Activated CD8-positive, alpha-beta memory T cell treated with anti-CD3 and anti-CD28 coated beads for 24 hours (primary cell): ENCODE measurements at places on chromosomes 3 and 15.

DNA sequence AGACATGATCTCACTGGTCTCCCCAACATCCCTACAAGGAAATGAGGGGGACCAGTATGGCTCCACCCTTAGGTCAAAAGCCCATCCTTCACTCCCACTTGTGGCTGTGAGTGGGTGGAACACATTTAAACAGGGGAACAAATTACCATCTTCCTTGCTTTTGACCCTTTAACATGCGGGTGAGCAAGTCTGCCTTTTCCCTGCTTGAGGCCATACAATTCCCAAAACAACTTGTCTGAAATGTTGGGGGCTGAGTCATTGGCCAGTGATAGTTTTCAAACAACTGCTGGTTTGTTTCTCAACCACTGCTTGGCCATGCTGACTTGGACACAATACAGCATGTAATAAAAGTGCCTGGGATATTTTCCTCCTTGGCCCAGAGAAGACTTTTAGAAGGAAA is 39.6 kb downstream of the COL8A1 start:
- DNase-seq = no peak

DNA sequence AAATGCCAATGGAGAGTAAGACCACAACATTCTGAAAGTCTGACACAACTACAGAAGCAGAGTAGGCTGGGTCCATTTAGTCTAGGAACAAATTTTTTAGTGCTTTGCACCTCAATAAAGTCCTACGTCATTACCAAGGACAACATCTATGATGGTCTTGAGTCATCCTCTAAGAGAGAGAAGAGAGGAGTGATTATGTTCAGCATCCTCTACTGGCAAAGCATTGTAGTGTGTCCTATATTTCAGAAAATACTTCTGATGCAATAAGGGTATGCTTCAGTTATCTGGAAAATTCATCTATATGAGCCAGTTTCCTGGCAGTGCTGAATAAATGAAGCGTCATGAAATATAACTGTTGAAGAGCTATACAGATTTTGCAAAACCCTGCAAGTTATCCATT is 95.6 kb downstream of the P2RY1 start:
- DNase-seq = no peak

DNA sequence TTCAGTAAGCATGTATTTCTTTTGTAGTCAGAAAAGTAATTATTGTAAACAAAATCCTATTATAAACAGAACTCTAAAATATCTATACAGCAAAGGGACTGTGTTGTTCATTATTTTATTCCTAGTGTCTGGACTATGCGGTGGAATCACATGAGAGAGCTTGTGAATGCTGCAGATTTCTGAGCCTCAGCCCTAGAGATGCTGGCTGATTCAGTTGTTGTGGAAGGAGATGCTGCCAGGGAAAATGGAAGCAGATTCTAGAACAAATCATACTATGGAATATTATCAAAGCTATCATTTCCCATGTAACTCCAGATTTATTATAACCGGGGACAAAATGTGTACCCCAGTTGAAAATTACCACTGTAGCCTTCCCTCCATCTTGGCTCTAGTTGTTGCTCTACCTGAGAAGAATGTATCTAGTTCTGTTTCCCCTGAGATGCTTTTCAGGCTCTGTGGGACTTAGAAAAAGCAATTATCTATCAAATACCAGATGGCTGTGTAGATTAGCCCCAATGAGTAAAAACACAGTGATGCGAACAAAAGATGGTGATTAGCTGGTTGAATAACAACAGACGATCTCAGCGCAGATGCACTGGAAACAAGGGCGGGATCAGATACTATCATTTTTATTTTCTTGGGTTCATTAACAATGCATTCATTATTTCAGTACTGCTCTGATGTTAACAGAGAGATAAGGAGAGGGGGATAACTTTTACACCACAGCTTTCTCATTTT is 131.3 kb downstream of the TMEM108 start:
- DNase-seq = no peak

GRCh38 chr3:111047812-111048435 is 23.7 kb upstream of the NECTIN3 start:
- DNase-seq = no peak

- DNase-seq = no peak
These were observed 224.8 kb upstream of the BHLHE40 start for GRCh38 chr3:4754180-4755086.

DNA sequence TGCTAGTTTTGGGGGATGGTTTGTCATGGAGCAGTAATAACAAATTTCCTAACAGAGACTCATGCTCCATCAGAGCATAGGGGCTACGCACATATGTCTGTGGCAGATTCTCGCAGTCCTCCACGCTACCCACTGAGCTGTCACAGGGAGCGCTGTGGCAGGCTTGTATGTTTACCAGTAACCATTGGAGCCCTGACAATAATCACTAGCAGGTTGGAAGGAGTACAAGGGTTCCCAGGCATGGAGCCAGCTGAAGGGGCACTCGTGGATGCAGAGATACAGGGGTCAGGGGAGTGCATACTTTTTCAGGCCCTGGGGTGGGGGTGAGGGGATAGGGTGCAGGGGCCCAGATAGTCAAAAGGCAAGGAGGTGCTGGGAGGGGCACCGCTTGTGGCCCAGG is 7.9 kb upstream of the GP9 start:
- no peak for DNase-seq

GRCh38 chr3:149120051-149120972 is 9.1 kb upstream of the HPS3 start:
- DNase-seq = no peak

- DNase-seq = peak; percentile 75
These were observed 195.4 kb upstream of the LPP start for GRCh38 chr3:187958432-187959003.

DNA sequence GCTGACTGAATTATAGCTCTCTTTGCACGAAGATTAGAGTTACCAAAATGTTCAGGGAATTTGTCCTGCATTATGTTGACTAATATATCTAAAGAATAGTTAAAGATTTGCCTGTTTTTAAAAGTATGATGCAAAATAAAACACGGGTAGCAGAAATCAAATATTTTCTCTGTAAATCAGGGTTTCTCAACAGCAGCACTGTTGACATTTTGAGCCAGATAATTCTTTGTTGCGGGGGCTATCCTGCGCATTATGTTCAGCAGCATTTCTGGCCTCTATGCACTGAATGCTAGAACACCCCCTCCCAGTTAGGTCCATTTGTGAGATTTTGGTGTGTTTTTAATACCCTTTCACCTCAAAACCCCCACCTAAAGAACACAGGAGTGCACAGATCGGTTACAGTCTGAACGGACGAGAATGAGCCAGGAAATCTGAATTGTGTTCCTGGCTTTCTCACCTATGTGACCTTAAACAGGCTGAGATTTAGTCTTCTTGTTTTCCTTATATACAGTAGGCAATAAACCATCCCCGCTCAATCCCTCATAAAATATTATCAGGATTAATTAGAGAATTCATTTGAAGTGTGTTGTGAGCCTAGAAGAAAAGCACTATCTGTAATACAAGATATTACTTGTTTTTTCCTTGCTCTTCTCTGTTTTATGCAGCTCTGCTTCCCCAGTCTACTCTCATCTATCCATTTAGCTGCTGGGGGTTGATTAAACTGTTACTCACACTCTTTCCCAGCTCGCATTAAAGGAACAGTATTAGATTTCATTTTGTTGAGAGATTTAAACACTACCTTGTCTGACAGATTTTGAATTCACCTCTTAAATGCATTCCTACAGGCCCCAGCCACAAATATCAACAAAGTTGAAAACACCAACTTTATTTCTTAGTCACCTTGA is 247.5 kb upstream of the GOLIM4 start:
- DNase-seq = no peak

DNA sequence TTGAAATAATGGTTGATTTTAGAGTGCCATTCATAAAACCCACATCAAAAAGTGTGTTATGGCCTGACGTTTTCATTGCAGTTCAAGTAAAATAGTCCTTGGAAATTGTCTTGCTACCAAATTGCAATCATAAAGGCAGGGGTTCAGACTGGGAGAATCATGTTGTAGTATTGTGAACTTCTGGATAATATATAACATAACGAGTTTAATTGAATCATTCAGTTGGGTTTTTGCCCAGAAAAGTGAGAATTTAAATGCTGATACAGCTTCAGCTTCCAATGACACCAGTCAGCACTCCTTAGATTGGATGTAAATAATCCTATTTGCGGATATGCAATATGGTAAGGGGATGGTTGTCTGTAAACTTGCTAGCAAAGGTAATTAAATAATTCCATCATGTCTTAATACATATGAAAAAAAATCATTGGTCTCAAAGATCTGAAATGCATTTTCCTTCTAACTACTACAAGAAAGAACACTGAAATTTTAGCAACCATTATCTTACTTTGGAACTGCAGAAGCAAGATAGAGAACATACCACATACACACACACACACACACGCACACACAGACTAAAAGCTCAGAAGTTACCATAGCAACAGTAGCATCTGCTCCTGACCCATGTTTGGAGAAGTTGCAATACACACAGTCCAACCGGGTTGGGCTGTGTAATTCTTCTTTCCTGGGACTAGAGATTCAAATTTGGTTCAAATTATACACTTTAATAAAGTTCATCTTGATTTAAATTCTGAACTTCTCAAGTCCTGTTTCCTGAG is 686.2 kb upstream of the NR2F2 start:
- no peak for DNase-seq

GRCh38 chr15:81080996-81081395 is 53.1 kb upstream of the CFAP161 start:
- no peak for DNase-seq

DNA sequence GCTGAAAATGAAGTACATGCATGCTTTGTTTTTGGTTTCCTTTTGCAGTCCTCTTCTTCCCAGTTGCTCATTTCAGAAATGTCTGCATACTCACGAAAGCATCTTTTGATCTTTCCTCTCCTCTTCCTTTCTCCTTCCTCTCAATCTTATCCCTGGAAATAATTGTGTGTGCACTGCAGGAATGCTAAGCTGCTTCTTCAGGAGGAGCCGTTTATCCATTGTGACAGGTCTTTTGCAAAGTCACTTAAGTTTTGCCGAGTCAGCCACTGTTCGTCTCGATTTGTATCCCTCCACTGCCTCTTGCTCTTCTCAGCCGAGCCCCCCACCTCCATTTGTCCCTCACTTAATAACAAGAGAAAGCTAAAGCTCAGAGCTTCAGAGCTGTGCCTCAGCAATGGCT is 597.6 kb downstream of the AGBL1 start:
- DNase-seq = no peak

DNA sequence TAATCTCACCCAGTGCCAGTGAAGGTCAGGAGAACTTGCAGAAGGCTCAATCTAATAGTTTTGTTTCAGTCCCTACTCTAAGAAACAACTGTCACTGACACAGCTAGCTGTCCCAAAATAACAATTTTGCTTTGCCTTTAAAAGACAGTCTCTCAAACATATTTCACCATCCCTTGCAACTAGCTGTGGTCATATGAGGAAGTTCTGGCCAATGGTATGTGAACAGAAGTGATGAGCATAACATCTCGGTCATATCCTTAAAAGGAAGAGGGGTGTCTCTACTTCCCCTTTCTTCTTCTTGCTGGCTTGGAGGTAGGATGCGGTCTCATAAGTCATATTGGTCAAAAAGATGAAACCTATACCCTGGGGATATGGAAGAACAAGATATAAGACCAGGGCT is 198.1 kb downstream of the NEK10 start:
- DNase-seq = no peak

DNA sequence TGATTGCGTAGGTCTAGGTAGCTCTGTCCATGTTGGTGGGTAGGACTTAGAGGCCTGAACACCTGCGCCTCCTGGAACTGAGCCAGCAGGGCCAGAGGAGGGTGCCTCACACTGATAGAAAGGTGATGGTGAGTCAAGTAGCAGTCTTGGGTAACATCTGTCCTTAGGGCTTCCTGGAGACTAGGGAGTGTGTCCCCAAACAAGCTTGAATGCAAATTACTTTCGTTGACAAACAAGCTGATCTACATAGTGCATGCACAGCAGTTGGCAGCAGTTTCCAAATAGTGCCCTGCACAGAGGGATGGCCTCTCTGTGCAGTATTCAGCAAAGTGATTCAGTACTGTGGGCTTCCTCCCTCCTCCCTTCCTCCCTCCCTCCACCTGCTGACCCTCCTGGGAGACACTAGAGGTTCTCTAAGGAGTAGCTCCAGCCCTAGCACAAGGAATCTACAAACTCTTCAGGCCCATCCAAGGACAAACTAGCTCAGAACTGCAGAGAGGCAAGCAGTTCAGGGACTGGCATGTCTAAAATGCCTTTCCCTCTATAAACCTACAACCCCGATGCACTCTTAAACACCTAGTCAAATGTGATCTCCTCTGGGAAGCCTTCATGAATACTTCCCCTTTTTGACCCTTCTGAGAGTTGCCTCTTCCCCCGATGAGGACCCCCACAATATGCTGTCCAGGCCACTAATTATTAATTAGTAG is 61.0 kb downstream of the TLE3 start:
- no peak for DNase-seq

DNA sequence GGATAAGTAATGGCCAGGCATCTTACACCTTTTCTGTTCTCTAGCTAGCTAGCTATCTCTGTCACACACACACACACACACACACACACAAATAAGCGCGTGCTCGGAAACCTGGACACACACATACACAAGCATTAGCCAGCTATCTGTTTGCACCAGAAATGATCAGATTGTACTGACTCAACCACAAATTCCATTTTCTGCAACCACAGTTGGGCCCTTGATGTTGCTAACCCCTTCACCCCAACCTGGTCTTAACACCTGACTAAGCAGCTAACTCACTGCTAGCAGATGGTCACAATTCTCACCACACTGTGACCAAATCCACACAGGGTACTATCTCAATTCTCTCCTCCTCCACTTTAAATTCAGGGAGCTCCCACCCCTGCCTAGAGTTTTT is 183.0 kb upstream of the THBS1 start:
- DNase-seq = no peak

GRCh38 chr3:186779204-186779603 is 4.2 kb upstream of the EIF4A2 start:
- DNase-seq = no peak

DNA sequence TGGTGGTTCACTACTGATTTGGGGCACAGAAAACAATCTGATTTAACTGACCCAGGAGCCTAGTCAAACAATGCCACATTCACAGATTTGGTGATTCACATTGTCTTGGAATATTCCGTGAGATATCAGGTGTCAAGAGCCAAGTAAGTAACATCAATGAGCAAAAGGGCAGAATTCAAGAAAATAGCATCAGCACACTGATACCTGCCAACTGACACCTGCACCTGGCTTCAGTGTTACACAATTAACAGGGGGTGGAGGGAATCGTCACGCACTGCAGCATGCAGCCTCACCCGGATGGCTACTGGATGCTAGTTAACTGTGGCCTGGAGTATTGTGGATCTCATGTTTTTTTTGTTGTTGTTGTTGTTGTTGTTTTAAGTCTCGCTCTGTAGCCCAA is 17.6 kb downstream of the CCNL1 start:
- DNase-seq = no peak

GRCh38 chr15:60087561-60087960 is 83.5 kb downstream of the FOXB1 start:
- DNase-seq = no peak

- no peak for DNase-seq
These were observed 76.2 kb upstream of the CMTM7 start for GRCh38 chr3:32315441-32315840.

- DNase-seq = no peak
These were observed 214.1 kb downstream of the SHQ1 start for GRCh38 chr3:72634128-72634527.

GRCh38 chr15:87450314-87450713 is 806.2 kb downstream of the NTRK3 start:
- DNase-seq = no peak
